ENCODE measurements at places on chromosomes 7 and 10.

GRCh38 chr10:75117995-75118394 is 6.5 kb downstream of the SAMD8 start:
- DNase-seq: no peak

- no peak for DNase-seq
Measured at GRCh38 chr10:127964621-127965020, 57.7 kb downstream of the PTPRE start.

DNA sequence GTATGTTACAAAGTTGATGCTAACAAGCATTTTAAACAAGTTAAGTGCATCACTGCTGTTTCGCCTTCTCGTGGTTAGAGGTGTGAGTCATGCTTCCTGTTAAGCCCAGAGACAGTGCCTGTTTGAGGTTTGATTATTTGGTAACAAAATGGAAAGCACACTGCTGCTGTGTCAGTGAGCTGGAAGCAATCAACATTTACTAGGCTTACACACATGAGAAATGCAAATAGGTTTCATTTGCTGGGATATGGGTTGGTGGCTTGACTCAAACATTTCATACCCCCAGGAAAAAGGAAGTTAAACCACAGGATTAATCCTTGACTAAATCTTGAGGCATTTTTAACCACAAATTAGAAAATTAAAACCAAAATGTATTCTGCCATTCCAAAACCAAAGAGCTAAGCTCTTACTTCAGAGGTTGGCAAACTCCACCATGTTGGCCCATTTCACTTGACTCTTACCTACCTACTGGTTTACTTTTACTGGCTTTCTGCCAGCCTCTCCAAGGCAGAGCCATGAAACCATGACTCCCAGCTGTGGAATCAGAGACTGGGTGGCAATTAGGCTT is 139.2 kb downstream of the ETV1 start:
- no peak for DNase-seq

- no peak for DNase-seq
Measured at GRCh38 chr10:18498998-18499397, 152.4 kb downstream of the NSUN6 start.

- no peak for DNase-seq
Measured at GRCh38 chr10:48423884-48424283, 117.4 kb downstream of the MAPK8 start.

DNA sequence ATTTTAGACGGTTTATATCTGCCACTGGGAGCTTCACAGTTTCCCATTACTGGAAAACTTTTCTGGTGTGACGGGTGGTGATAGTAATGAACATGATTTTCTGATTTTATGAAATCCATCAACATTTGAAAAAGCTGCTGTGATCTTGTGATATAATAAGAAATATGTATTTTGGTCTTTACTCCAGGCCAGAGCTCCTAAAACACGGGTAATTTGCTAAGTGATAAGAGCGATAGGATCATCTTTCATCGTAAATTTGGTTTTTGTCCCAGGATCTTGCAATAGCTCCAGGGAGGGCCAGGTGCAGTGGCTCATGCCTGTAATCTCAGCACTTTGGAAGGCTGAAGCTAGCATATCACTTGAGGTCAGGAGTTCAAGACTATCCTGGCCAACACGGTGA is 10.8 kb upstream of the RNF216 start:
- no peak for DNase-seq

- DNase-seq: no peak
Measured at GRCh38 chr7:139588632-139589031, 65.1 kb downstream of the CLEC2L start.

- DNase-seq: no peak
Measured at GRCh38 chr7:105376908-105377533, 11.7 kb downstream of the SRPK2 start.

DNA sequence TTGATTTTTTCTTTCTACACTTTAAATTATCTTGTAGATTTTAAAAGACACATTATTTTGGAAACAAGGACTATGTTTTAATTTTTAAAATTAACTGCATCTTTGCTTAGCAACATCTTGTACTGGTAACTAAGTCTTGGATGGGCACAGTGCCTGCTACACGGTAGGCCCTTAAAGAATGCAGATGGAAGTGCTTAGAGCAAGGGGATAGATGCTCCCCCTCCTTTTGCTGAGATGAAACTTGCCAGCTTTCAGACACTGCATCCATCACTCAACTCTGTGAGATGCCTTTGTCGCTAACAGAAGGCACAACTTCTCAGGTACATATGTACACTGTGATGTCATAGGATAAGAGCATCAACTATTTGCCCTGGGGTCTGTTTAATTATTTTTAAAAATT is 103.9 kb downstream of the LRRC18 start:
- DNase-seq: no peak

GRCh38 chr7:44184206-44184872 is 4.9 kb downstream of the GCK start:
- DNase-seq: no peak

GRCh38 chr7:155643804-155644177 is 670 bp upstream of the RBM33 start:
- no peak for DNase-seq

GRCh38 chr7:46011501-46011900 is 90.4 kb upstream of the IGFBP3 start:
- no peak for DNase-seq

DNA sequence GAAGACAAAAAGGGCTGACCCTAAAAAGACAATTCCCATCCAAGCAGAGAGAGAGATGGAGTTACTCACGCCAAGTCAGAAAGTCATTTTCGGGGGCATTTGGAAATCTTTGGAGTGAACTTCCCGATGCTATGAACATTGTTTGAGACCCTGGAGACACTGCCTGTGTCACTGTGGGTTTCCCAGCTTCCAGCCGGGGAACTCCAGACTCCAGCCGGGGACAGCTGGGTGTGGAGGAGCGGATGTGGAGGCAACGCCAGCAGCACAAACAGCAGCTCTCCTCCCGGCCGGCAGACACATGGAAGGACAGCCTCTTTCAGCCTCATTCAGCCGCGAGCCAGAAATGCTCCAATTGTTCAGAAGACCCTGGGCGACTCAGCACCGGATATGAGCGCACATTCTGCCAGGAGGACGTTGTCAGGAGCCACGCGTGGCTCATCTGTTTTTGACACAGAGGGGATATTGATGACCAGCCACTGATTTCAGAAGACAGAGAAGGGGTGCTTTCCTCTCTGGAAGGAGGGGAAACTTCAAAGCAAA is 97.6 kb downstream of the PRPF18 start:
- no peak for DNase-seq

- DNase-seq: no peak
Measured at GRCh38 chr10:47022311-47023131, 111.3 kb downstream of the PTPN20 start.

DNA sequence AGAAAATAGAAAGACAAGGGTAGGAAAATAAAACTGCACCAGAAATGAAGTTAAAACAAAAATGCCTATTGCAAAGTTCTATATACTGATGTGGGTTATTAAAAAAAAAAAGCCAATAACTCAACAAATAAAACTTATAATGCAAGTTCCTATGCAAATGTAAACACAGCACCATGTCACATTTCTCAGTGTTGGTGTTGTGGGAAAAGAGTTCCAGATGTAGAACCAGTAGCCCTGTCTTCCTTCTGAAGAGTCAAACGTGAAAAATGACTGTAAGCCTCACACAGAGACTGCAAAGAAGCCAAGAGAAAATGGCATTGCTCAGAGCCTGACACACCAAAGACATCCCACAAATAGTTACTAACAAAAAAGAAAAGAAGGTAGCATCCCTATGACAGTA is 10.1 kb downstream of the PON2 start:
- no peak for DNase-seq

GRCh38 chr7:25557930-25558329 is 329.6 kb upstream of the NPVF start:
- DNase-seq: no peak

DNA sequence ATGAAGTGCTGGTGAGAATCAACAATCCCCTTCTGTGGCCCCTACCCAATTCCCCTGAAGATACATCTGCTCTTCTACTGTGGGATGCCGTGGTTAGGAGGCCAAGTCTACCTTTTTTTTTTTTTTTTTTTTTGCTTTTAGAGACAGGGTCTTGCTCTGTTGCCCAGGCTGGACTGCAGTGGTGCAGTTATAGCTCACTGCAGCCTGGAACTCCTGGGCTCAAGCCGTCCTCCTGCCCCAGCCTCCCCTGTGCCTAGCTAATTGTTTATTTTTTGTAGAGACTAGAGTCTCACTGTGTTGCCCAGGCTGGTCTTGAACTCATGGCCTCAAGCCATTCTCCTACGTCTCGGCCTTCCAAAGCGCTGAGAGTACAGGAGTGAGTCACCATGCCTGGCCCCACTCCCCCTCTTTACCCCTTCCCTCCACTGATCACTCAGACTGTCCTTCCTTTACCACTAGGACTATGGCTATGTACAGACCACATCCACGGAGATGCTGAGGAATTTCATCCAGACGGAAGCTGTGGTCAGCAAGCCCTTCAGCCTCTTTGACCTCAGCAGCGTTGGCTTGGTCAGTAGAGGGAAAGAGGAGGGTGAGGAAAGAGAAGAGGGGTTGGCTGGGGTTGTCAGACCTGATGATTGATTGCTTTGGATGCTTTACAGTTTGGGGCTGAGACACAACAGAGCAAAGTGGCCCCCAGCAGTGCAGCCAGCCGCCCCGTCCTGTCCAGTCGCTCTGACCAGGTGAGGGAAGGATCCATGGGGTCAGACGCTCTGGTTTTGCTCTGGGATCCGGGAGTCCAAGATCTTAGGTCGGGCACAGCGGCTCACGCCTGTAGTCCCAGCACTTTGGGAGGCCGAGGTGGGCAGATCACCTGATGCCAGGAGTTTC is 1.8 kb downstream of the AP4M1 start:
- DNase-seq: no peak

DNA sequence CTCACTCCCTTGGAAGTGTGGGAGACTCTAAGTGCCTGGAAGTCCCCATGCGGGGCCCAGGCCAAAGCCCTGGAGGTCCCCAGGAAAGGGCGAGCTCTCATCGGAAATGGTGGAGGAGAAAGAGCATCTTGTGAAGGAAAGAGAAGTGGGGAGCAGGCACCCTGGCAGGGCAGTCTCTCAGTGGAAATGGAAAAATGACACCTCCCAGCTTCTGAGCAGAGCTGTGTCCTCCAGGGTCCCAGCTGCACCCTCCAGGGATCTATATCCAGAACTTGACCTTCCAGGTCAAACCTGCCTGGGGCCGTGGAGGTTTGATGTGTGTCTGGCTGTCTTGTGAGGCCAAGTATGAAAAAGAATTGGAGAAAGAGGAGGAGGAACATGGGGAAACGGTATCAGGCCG is 29.5 kb downstream of the PAX2 start:
- no peak for DNase-seq

DNA sequence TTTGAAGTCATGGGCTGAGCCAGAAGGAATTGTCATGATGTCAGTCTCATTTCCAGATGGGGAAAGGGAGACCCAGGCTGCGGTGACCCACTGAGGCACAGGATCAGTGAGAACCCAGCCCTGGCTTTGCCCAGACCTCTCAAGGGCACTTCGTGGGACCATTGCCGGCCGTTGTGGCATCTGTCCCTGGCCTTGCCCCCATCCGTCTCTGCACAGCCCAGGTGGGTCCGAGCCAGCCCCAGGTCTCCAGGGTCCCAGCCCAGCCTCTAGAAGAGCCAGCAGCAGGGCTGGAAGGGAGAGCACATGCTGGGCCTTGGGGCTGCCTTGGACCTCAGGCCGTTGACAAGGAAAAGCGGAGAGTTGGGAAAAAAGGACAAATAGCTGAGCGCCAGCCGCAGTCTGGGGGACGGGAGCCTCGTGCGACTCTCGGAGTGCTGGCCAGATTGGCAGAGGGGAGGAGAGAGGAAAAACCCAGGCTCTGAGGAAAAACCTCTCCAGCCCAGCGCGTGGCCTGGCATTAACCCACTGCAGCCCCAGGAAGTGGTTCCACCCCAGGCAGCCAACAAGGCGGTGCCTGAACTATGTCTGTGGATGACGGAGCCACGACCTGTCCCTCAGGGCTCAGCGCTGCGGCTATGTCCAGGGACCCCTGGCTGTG is 30.2 kb downstream of the GRIFIN start:
- DNase-seq: no peak

- no peak for DNase-seq
Measured at GRCh38 chr10:89301232-89301631, 614 bp upstream of the IFIT2 start.

DNA sequence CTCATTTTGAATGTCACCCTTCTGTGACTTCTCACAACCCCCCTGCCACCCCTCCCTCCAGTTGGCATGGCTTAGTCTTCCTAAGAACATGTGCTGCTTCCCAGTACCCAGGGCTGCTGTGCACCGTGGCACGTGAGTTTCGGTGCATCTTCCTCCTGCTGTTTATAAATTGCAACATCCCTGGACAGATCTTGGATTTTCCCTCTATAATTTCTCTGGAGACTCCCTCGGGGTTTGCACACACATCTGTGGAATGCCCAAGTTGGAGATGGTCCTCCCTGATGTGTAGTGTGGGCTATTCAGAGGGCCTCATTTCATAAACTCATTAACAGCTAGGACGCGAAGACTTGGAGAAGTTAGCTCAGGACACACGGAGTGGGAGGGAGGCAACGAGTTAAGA is 52.9 kb downstream of the IKZF1 start:
- no peak for DNase-seq

DNA sequence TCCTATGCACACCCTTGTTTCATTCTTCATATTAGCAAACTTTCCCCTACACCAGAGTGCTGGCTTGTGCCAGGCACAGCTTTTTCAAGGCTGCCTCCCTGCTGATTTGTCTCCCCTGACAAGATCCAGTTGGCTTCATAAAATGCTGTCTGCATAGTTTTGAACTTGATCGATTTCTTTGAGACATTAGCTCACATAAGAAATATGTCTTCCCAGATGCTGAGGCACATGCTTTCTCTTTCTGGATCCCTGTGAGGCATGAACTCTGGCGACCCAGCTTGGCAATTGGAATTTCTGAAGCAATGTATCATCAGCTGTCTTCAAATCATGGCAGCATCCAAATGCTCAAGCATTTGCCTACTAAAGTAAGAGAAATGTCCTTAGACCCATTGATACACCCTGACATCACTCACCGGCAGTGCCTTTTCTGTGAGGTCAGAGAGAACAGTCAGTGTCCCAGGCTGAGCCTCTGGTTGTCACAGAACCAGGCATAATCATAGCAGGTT is 616.4 kb upstream of the GHITM start:
- DNase-seq: no peak

DNA sequence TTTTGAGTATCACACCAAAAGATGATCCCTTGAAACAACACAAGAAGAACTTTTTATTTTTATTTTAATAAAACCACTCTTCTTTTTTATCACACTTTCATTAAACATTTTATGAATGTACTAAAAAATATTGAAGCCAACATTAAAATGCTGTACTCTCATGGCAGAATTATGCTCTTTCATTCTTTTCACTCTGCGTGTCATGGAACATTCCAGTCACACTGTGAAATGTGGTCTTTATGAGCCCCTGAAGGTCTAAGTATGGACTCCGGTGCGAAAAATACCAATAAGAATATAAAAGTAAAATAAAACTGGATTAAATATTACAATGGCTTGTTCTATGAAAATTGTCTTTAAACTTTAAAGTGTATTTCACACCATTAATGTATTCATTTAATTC is 148.4 kb downstream of the TMEM26 start:
- DNase-seq: no peak

All from NCI-H524 treated with DMSO at 0.1 percent for 48 hours (cell line).